ENCODE measurements at places on chromosomes 7 and 10. TPM values are rescaled to one million over a fixed set of nuclear protein-coding genes. Genes with fewer than 3 reads are reported as not detected.

The FFAR4 gene
- 0.12 TPM for total RNA-seq

The MRPL32 gene
- total RNA-seq, result 42.5 TPM

The MMP21 gene
- 0.16 TPM for total RNA-seq

The SFRP4 gene
- total RNA-seq, result 98.6 TPM

The SYT15B gene
- total RNA-seq, result 2.7 TPM

The PTPN20 gene
- 8.2 TPM for total RNA-seq

The FKBP6 gene
- total RNA-seq, result not detected

The SAP25 gene
- total RNA-seq, result 7.5 TPM

The CYP2C8 gene
- 0.26 TPM for total RNA-seq

The KCND2 gene
- total RNA-seq, result 1.9 TPM

DNA sequence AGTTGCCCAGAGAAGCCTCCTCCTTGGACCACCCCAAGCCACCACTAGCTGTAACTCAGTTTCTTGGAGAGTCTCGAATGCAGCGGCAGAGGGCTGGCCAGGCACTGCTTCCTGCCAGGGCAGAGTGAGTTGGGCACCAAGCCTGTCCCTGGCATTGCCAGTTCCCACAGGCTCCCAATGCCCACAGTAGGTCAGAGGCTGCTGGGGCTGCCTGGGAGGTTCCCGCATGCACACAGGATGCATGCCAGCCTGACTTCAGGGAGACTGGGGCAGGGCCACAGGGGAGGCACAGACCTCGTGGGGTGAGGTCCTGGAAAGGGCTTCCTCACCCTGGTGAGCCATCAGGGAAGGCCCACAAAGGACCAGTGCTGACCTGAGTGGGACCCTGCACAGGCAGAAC is 152.8 kb downstream of the ZNF248 start:
- DNase-seq, result peak; percentile 56
- H3K4me3 ChIP-seq, result no peak overlapping the region
- no peaks in the 10 kb centered on the region for H3K4me1 ChIP-seq
- no peaks in the 10 kb centered on the region for H3K27me3 ChIP-seq
- H3K36me3 ChIP-seq, result no peaks in the 10 kb centered on the region

GRCh38 chr7:100088621-100089457 is at the start of gene COPS6:
TSS of gene COPS6 (plus strand) at chr7:100088969. CDS start at chr7:100088991, 22 bp downstream.
- H3K4me3 ChIP-seq, result peak within 1 kb of the TSS; percentile 20
- DNase-seq, result peak; percentile 91
- no peaks in the 10 kb centered on the region for H3K27me3 ChIP-seq
- H3K27ac ChIP-seq, result no peak within 1 kb of the TSS
- H3K4me1 ChIP-seq, result no peaks in the 10 kb centered on the region

- H3K27me3 ChIP-seq, result no peaks in the 10 kb centered on the region
- H3K4me3 ChIP-seq, result no peak overlapping the region
- no peaks in the 10 kb centered on the region for H3K4me1 ChIP-seq
These were observed 64.2 kb upstream of the HELLS start for GRCh38 chr10:94481410-94481809.

DNA sequence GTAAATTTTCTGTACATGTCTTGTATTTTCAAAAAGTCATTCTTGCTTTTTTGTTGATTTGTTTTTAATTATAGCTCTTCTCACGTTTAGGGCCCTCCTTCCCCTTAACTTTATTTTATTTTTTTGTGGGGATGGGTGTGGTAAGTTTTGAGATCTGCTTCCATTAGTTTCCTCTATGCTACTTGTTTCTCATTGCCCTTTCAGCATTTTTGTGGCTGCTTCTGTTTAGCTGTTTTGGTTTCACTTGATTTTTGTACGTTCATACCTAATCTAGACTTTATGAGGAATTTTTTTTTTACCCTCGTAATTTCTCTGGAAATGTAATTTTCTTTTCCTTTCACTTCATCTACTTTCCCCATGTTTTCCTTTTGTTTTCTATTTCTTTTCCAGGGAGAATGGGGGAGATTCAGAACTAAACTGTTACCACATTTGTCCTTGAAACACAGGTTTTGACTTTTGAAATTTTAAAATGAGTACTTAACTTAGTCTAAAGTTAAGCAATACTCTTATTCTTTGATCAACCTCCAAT is 80.8 kb downstream of the ATRNL1 start:
- no peak overlapping the region for H3K27ac ChIP-seq
- H3K4me1 ChIP-seq, result no peaks in the 10 kb centered on the region
- no peaks in the 10 kb centered on the region for H3K27me3 ChIP-seq
- DNase-seq, result no peak
- no peaks in the 10 kb centered on the region for H3K36me3 ChIP-seq
- H3K4me3 ChIP-seq, result no peak overlapping the region

GRCh38 chr7:42677751-42678699 is 233.8 kb downstream of the C7orf25 start:
- no peak for DNase-seq
- no peak overlapping the region for H3K27ac ChIP-seq
- H3K4me1 ChIP-seq, result peaks cover 3% of the 10 kb centered on the region
- H3K27me3 ChIP-seq, result no peaks in the 10 kb centered on the region
- no peak overlapping the region for H3K4me3 ChIP-seq

DNA sequence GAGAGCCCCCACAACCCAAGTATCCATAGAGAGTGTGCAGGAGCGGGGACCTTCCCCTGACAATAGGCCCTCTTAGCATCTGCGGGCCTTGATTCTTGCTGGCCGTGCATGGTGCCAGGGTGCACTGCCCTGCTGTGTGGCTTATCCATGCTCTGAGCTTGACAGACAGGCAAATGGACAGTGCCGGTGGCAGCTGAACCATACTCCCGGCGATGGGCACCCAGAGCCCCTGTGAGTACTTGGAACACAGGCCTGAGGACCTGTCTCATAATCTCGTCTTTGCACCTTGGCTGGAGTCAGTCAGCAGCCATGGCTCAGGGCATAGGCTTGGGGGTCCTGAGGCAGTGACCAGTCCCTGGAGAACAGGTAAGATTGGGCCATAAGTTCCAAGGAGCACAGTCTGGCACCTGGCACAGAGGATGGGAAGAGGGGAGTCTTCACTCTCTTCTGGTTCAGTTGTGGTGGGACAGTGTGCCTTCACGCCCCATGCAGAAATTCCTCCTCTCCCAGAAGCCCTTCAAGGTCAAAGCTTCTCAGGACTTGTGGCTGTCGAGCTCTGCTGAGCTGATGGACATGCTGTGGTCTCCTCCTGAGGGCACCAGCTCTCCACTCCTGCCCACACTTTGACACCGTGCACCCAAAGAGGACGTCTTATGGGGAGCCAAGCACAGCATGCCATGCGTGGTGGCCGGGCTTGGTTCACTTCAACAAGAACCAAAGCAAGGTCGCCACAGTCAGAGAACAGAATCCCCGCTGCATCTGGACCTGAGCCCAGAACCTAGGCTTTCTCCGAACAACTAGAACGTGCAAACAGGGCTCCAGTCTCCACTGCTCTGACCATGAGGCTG is 59.4 kb upstream of the CAMK2B start:
- H3K27me3 ChIP-seq, result no peaks in the 10 kb centered on the region
- peaks cover 5% of the 10 kb centered on the region for H3K36me3 ChIP-seq
- no peak overlapping the region for H3K4me3 ChIP-seq
- H3K27ac ChIP-seq, result peak overlapping the region; percentile 15
- no peak for DNase-seq

DNA sequence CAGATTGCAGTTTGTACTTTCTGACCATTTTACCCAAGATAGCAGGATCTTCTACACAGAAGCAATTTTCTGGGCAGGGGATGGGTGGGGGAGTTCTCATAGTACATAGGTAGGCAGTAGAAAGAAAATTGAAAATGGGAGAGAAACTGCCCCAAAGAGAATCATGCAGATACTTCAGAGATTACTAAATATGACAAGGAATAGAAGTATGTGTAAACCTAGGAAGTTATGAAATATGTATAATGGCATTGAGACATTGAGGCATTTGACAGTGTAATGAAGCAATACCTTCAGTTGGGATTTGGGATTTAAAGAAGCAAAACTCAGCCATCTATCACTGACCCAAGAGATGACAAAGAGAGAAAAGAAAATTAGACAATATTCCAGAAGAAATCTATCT is 233.0 kb downstream of the PTN start:
- no peaks in the 10 kb centered on the region for H3K36me3 ChIP-seq
- H3K27ac ChIP-seq, result no peak overlapping the region
- no peaks in the 10 kb centered on the region for H3K27me3 ChIP-seq
- DNase-seq, result no peak
- H3K4me3 ChIP-seq, result no peak overlapping the region
- no peaks in the 10 kb centered on the region for H3K4me1 ChIP-seq

- no peaks in the 10 kb centered on the region for H3K36me3 ChIP-seq
- H3K4me3 ChIP-seq, result peak within 1 kb of the TSS; percentile 20
- H3K27me3 ChIP-seq, result no peaks in the 10 kb centered on the region
- no peaks in the 10 kb centered on the region for H3K4me1 ChIP-seq
- DNase-seq, result peak; percentile 74
These were observed at the start of gene LRMDA for GRCh38 chr10:75431180-75432111. TSS of gene LRMDA (plus strand) at chr10:75431624.

GRCh38 chr10:131858583-131859340 is 42.0 kb upstream of the PPP2R2D start:
- H3K36me3 ChIP-seq, result no peaks in the 10 kb centered on the region
- no peaks in the 10 kb centered on the region for H3K27me3 ChIP-seq
- no peak overlapping the region for H3K27ac ChIP-seq
- peak; percentile 64 for DNase-seq
- H3K4me1 ChIP-seq, result no peaks in the 10 kb centered on the region

GRCh38 chr10:112783351-112784021 is 166.6 kb upstream of the TCF7L2 start:
- no peaks in the 10 kb centered on the region for H3K4me1 ChIP-seq
- H3K27ac ChIP-seq, result no peak overlapping the region
- H3K36me3 ChIP-seq, result no peaks in the 10 kb centered on the region
- H3K4me3 ChIP-seq, result no peak overlapping the region
- DNase-seq, result no peak

- no peaks in the 10 kb centered on the region for H3K36me3 ChIP-seq
- no peaks in the 10 kb centered on the region for H3K27me3 ChIP-seq
- no peak overlapping the region for H3K27ac ChIP-seq
- no peak for DNase-seq
- no peaks in the 10 kb centered on the region for H3K4me1 ChIP-seq
- H3K4me3 ChIP-seq, result no peak overlapping the region
These were observed 261.3 kb downstream of the TCERG1L start for GRCh38 chr10:131050162-131050766.

- H3K4me3 ChIP-seq, result peak overlapping the region; percentile 99
- H3K4me1 ChIP-seq, result no peaks in the 10 kb centered on the region
- DNase-seq, result no peak
- peak overlapping the region; percentile 98 for H3K27ac ChIP-seq
- H3K36me3 ChIP-seq, result no peaks in the 10 kb centered on the region
These were observed 443 bp downstream of the MYOF start for GRCh38 chr10:93481637-93482144.

- H3K4me1 ChIP-seq, result no peaks in the 10 kb centered on the region
- H3K4me3 ChIP-seq, result peak overlapping the region; percentile 55
- H3K27ac ChIP-seq, result peak overlapping the region; percentile 20
These were observed 559 bp upstream of the STEAP2 start for GRCh38 chr7:90210981-90211380.

GRCh38 chr10:5563991-5564536 is 39.3 kb downstream of the CALML3 start:
- no peaks in the 10 kb centered on the region for H3K36me3 ChIP-seq
- H3K27ac ChIP-seq, result peak overlapping the region; percentile 19
- no peak for DNase-seq
- H3K27me3 ChIP-seq, result no peaks in the 10 kb centered on the region
- H3K4me1 ChIP-seq, result no peaks in the 10 kb centered on the region

GRCh38 chr10:4183761-4184261 is 398.8 kb upstream of the KLF6 start:
- H3K36me3 ChIP-seq, result no peaks in the 10 kb centered on the region
- H3K4me1 ChIP-seq, result no peaks in the 10 kb centered on the region
- H3K4me3 ChIP-seq, result no peak overlapping the region
- no peak for DNase-seq
- H3K27ac ChIP-seq, result no peak overlapping the region

GRCh38 chr7:111292026-111292470 is 201.1 kb downstream of the LRRN3 start:
- no peak overlapping the region for H3K27ac ChIP-seq
- no peaks in the 10 kb centered on the region for H3K36me3 ChIP-seq
- H3K4me1 ChIP-seq, result no peaks in the 10 kb centered on the region
- H3K27me3 ChIP-seq, result no peaks in the 10 kb centered on the region
- H3K4me3 ChIP-seq, result no peak overlapping the region

DNA sequence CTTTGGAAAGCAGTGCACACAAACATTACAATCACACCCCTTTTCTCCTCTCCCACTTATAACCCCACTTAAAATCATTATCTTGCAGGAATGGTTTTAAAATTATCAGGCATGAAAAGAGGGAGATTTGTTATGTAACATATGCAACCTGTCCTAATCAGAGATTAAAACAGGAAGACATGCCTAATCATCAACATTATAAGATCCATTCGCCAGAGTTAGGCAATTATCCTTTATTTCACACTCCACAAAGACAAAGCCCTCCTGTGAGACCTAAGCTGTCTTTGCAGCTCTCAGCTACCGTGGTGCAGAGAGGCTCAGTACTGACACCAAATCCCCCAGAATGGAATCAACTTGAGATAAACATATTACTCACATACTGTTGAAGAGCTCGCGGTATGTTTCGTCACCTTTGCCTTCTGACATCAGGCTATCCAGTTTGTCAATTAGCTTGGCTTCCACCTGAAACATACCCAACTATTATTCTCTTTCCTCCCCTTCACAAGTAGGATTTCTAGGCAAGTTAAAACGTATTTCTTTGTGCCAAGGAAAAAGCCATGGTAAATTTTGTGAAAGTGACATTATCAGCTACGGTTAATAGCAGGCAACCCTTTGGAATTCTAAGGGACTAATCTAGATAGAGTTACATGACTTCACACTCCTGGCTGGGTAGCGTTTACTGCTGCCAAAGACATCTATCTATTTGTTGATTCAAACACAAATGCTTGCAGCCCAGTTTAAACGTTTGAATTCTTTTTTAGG is 226.2 kb upstream of the IMMP2L start:
- H3K4me1 ChIP-seq, result peaks cover 6% of the 10 kb centered on the region
- no peak for DNase-seq
- H3K36me3 ChIP-seq, result no peaks in the 10 kb centered on the region
- peak overlapping the region; percentile 78 for H3K27ac ChIP-seq
- H3K4me3 ChIP-seq, result no peak overlapping the region
- H3K27me3 ChIP-seq, result no peaks in the 10 kb centered on the region

DNA sequence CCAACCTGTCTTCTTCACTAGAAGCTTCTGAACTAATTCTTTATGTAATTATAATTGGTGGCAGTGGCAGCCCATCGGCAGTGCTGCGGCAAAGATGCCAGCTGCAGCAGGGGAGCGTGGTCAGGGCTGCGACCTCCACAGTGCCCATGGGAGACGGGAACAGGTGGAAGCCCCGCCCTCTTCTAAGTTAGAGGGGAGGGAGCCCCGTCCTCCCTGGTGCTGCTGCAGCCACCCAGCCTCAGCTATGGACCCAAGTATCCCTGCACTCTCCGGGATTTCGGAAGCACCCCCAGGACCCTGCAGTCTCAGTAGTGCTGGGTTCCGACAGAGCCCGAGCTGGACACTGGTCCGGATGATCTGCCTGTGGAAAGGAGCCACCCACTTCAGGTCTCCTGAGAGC is 117.0 kb upstream of the MBL2 start:
- H3K36me3 ChIP-seq, result no peaks in the 10 kb centered on the region
- H3K27ac ChIP-seq, result no peak overlapping the region
- H3K27me3 ChIP-seq, result no peaks in the 10 kb centered on the region
- no peaks in the 10 kb centered on the region for H3K4me1 ChIP-seq
- no peak overlapping the region for H3K4me3 ChIP-seq
- DNase-seq, result no peak

- H3K4me1 ChIP-seq, result no peaks in the 10 kb centered on the region
- no peaks in the 10 kb centered on the region for H3K36me3 ChIP-seq
- no peak for DNase-seq
- peak overlapping the region; percentile 38 for H3K27ac ChIP-seq
- H3K27me3 ChIP-seq, result no peaks in the 10 kb centered on the region
- peak overlapping the region; percentile 45 for H3K4me3 ChIP-seq
These were observed 453 bp upstream of the RNLS start for GRCh38 chr10:88583584-88583957.

All from aorta (tissue), 5 donors.